ENCODE measurements at places on chromosomes 5 and 9.

DNA sequence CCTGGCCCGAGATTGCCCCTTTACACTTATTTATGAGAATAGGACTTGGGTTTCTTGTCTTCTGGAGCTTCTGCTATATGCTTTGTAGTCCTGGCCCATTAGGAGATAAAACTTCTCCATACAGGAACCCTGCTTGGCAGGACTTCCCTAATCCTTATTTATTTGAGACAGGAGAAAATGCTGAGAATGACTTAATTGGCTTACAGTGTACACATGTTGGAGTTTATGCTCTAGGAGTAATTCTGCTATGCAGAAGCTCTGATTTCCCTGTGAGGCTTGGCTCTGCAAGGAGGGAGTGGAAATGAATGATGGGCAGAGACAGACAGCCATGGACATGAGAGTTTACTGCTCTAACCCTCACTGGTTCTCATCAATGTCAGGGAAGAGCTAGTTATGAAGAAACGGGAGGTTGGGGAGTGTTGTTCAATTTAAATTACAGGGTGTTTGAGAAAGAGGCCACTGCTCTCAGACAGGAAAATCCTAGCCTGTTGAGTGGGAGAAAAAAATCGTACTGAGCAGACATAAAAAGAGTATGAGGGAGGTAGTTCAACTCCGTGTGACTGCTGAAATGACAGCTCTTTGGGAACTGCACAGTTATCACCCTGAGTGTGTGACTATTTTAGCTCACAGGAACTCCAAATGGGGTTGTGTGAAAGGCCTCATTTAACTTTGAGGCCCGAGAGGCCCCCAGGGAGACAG, 37.5 kb downstream of the ACTBL2 start:
- no peak for DNase-seq

- DNase-seq, result no peak
These were observed 58.3 kb upstream of the NFIL3 start for GRCh38 chr9:91481972-91482371.

DNA sequence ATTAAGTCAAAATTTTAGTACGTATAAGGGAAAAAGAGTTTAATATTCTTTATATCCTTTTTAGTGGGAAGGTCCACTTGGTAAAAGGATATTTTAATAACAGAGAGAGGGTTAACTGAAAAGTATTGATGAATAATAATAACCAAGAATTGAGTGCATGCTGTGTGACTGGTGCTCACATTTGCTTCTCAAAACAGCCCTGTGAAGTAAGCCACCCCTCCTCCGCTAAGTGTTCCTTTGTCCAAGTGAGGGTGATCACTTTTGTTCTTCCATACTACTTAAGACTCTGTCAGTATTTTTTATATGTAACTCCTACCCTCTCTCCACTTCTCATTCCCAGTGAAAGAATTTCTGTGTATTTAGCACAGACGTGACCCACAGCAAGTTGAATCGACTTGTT, 51.5 kb downstream of the SLC44A1 start:
- DNase-seq, result no peak

GRCh38 chr9:97365634-97366033, 46.3 kb upstream of the TDRD7 start:
- DNase-seq, result no peak

DNA sequence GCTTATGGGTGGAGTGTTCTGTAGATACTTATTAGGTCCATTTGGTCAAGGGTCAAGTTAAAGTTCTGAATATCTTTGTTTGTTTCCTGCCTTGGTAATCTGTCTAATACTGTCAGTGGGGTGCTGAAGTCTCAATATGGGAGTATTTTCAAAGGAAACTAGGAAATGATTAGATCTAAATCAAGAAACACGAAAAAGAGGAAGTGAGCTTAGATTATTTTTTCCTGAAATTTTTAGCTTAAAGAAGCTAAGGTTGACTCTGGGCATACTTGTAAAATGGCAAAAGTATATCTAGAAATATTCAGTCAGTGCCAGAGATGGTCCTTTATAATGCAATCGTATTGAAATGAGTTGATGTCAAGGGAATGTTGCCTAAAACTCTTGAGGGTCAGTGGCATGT, 313.5 kb downstream of the ICE1 start:
- DNase-seq, result no peak

DNA sequence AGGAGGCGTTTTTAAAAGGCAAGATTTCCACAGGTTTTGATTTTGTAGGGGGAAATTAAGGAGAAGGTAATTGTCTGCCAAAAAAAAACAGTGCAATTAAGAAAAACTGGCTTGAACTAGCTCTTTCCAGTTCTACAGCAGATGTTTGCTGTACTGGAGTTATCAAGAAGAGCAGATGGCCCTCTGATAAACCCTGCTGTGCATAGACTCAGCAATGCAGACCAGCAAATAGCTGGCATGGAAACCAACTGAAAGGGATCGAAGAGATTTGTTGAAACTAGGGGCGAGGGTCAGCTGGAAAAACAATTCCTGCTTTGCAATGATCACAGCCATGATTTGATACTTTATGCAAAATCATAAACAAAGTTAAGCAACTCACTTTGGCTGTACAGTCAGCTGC, 17.8 kb upstream of the BHMT start:
- DNase-seq, result no peak

GRCh38 chr9:101840694-101841188, 102.3 kb upstream of the GRIN3A start:
- DNase-seq, result no peak

DNA sequence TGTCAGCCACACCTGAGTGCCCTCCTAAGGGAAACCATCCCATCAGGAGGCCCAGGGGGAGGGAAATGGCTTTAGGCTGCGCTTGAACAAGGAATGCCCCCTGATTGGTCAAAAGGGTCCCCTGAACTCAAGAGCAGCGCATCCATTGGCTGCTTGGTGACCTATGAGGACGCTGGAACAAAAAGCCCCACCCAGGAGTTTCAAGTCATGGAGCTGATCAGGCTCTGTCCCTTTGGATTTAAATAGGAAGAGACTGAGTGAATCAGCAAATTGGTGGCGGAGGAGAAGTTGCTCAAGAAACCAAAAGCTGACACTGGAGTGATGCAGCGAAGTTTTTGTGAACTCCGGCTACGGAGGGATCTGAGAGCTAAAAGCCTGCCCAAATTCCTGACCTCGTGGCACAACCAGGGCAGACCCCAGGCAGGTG, 66.7 kb downstream of the SMIM23 start:
- DNase-seq, result no peak

DNA sequence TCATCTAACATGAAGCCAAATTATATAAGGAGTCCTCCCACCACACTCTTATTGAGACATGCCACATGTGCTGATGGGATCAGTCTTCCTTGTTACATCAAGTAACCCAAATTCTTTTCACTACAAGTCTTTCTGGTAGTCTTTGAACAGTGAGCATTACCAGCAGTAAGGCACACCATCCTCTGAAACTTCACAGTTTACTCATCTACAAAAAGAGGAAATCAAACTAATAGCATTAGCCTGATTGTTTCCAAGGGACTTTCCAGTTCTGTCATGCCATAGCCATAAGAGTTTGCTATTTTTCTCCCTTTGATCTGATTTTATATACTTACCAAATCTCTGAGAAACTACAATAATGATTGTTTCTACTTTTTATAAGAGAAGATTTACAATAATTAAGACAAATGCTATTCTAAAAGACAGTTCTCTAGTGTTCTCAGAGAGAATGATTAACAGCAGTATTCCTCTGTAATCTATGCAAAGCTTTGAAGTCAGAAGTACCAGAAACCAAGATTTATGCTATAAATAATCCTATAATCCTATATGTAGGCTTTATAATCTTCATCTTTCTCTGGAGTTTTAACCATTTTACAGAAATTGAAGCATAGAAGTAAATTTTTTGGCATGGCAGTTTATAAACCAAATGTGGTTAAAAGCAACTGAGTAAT, 166.2 kb upstream of the ACO1 start:
- peak; percentile 28 for DNase-seq

- DNase-seq, result no peak
These were observed 259.2 kb downstream of the PDZD2 start for GRCh38 chr5:31898036-31898632.

- no peak for DNase-seq
These were observed 17.1 kb downstream of the CDC26 start for GRCh38 chr9:113258282-113258681.

- no peak for DNase-seq
These were observed 239.0 kb downstream of the FSTL4 start for GRCh38 chr5:133373121-133373870.

GRCh38 chr9:95147452-95148207, 169.9 kb downstream of the FANCC start:
- DNase-seq, result no peak

GRCh38 chr9:95032580-95033341, 284.7 kb downstream of the FANCC start:
- DNase-seq, result no peak

DNA sequence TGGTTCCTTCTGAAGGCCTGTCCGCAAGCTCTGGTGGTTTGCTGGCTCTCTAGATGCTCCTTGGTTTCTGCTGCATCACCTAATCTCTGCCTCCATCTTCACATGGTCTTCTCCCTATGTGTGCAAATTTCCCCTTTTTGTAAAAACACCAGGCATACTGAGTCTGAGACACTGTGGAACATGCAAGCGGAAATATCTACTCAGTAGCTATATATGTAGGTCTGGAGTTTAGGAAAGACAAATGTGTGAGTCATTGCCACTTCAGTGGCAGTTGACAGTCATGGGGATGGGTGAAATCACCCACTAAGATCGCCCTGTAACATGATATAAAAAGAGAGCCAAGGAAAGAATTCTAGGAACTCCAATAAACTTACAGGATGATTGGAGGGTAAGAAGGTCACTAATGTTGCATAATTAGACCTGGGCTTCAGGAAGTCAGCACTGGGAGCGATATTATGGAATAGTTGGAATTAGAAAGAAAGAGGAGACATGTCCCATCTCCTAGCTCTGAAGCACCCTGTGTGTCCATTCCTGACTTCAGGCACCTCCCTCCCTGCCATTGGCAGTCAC, 22.7 kb upstream of the UBLCP1 start:
- no peak for DNase-seq

GRCh38 chr9:85964526-85964925, 23.6 kb downstream of the NAA35 start:
- no peak for DNase-seq

GRCh38 chr9:33750839-33751339, 44.5 kb upstream of the PRSS3 start:
- DNase-seq, result no peak

DNA sequence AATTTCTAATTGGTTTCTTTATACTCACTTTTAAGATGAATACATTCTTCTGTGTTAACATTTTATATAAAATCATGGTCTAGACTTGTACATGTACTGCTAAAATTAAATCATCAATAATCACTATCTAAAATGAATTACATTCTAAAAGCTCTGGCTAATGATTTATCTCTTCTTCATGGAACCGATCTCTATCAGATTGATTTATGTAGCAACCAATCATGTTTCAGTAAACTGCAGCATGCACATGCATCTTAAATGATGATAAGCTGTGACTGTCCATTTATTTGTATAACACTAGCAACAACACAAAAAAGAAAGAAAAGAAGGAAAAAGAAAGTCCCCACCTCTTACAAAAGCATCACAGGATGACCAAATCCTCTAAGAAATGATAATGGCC, 669.2 kb downstream of the NR2F1-AS1 start:
- no peak for DNase-seq

DNA sequence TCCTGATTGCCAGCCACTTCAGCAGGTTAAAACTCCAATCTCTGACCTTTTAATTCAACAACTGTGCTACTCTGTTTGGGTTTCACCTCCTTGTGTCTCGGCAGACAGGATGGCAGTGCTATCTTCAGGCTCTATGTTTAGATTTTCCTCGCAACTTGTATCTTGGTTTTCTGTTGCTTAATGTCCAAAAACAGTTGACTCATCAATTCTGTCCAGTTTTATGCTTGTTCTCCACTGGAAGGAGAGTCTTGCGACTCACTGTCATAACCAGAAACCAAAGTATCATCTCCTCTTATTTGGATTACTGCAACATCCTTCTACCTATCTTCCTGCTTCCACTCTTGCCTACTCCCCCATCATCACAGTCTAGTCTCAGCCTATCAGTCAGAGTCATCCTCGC, 130.9 kb upstream of the ADAMTS16 start:
- no peak for DNase-seq

DNA sequence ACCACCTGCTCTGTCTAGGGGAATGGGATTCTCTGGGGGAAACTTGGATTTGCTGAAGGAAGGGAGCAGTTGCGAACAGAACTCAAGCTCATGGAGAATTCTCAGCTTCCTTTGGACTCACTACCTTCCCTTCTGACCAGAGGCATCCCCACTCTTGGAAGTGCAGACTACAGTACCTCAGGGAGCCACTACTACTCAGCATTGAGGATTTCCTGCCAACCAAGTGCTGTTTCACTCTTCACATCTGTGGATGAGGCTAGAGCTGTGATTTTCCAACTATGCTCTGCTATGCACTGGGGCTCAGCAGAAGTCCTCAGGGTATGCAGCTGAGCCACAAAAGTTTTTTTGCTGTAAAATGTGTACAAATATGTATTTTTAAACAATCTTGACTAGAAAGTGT, 43.9 kb downstream of the MACROH2A1 start:
- DNase-seq, result no peak

- DNase-seq, result peak; percentile 70
These were observed 9.2 kb upstream of the GPRIN1 start for GRCh38 chr5:176619203-176619568.

- peak; percentile 47 for DNase-seq
These were observed 47.7 kb downstream of the LIX1 start for GRCh38 chr5:97094579-97095317.

GRCh38 chr9:14218253-14218652, 95.7 kb downstream of the NFIB start:
- DNase-seq, result no peak

DNA sequence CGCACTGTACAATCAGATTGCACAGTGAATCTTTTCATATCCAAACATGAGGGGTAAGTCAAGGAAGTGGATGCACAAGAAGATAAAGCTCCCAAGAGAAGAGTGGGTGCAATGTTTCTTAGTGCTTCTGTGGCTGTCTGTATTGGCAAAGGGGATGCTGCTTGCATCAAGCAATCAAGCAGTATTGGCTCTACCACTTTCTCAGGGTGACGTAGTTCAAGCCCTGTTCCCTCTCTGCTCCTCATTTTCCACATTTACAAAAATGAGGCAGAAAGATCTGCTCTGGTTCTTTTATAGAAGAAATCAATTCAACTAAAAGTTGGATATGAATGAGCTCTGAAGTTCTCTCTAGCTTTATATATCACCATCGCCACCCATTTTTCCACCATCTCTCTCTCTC, 2.3 kb downstream of the TNFSF8 start:
- DNase-seq, result no peak

DNA sequence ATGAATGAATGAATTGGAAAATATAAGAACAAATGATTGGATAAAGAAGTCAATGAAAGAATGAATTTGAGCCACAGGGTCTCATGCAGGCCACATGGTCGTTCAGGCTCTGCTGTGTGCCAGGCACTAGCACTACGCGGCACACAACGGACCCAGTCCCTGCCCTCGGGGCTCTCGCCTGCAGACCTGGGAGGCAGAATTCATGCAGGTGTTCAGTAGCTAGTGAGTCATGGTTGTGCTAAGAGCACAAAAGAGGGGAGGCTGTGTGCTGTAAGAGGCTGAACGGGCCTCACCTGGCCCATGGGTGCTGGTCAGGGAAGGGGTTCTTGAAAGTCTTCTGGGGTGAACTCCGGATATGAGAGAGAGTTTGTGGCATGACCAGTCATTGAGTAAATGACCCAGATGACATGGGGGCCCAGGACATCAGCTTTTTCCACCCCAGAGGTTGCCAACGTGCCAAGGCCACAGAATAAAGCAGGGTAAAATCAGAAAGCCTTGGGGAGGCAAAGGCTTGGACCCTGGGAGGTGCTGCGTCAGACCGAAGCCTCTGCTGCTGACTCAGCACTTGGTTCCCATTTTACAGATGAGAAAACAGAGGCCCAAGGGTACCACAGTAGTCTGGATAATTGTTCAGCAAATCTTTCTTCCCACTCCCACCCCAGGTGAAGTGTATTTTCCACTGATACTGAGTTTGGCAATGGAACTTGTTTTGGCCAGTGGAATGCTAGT, 264.3 kb upstream of the MVB12B start:
- DNase-seq, result no peak
